ENCODE measurements at places on chromosomes 7 and 10.

DNA sequence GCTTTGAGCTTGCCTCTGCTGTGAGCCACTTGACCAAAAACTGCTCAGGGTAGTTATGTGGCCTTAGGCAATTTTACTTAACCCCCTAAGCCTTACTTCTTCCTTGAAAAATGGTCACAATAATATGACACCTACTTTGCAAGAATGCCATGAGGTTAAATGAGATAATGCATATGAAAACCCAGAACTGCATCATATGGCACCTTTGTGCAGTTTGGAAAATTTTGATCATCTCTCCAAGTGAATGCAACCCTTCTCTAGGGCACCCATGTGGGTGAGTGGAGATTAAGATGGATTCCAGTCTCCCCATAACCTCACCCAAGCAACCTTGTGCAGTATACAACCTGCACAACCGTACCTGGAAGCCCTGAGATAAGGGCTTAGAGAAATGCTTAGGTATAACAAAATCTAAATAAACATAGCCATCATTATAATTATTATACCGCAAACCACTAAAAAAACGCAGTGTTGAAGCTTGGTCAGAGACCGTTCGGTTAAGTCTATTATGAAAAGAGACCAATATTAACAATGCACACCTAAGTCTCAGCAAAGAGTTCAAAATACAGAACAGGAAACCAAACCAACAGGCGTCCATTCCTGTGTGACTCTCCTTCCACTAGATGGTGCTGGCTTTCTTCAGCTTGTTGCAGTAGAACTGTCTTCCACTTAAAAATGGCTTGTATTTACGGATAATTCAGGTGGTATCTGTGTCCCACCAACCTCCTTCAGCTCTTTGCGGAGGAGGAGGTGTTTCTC is 21.0 kb upstream of the ASB15 start:
- DNase-seq, result peak; percentile 40

DNA sequence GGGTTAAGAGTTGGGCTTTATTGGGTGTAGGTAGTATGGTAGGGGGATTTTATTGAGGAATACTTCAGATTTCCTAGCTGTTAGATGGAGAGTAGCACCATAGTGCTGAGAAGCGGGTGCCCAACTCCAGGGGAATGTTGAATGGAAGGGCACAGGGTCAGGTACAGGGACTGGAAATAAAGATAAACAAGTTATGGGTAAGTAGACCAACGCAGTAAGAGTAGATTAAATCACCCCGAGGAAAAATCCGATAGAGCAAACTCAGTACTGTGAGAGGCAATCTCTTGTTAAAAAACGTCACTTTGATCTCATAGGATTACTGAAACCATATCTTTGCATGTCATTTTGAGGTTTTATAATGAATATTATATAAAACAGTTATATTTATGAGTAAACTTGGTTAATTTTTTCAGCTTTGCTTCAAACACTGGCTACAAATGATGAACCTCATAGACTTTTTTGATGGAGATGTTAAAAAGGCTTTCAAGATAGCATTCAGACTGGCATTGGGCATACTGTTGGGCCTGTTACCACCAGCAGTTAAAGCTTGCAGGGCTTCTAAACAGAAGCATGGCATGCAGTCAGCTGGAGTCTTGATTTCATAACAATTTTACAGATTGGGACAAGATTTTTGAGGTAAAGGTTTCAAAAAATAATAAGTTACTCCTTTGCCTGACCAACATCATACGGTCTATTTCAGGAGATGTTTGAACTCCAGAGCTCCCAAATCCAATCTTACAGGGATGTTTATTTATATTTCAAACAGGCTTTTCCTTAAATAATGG is 7.1 kb downstream of the AHR start:
- no peak for DNase-seq

GRCh38 chr7:140680886-140681285 is 8.1 kb downstream of the ADCK2 start:
- no peak for DNase-seq

DNA sequence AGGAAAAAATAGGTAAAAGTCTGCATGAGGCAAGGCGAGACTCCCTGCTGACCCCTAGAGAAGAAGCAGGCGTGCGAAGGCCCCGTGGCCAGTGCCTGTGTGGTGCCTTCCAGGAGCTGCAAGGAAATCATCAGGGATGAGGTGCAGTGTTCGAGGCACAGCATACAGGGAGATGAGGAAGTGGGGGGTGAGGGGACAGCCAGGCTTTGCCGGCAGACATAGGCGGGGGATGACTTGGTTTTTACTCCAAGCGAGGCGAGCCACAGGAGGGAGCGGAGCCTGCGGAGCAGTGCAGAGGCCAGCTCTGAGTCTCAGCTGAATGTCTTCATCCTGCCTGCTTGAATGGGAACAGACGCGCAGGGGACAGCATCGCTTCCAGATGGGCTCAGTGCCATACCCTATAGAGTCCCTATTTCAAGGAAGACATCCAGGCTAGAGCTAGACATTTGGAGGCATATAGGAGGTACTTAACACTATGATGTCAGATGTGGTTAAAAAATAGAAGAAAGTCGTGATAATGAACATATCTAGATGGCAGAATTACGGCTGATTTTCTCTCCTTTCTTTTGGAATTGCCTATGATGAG is 49.5 kb downstream of the TCERG1L start:
- DNase-seq, result no peak

- DNase-seq, result peak; percentile 47
These were observed 11.4 kb upstream of the HSPA12A start for GRCh38 chr10:116753759-116754158.

GRCh38 chr10:92094960-92095359 is 171.4 kb downstream of the BTAF1 start:
- no peak for DNase-seq

DNA sequence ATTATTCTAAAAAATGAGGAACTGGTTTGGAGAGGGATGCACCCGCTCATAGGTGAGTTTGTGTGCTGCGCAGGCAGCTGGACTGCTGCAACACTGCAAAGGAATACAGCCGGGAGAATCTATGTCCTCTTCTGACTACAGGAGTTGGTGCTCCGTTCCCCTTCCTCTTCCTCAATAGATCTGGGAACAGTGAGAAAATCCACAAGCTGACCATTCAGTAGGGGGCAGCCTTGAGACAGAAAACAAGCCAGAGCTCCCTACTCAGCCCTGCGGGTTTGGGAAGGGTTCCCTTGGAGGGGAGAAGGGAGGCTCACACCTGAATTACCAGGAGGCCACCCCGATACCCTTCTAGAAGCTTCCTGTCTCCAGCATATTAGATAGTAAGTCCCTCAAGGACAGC is 87.3 kb upstream of the FOXI2 start:
- DNase-seq, result peak; percentile 11

- no peak for DNase-seq
These were observed 310.6 kb downstream of the FRMD4A start for GRCh38 chr10:14020037-14020664.

- DNase-seq, result no peak
These were observed 303.1 kb downstream of the KCNMA1 start for GRCh38 chr10:77334501-77334900.

DNA sequence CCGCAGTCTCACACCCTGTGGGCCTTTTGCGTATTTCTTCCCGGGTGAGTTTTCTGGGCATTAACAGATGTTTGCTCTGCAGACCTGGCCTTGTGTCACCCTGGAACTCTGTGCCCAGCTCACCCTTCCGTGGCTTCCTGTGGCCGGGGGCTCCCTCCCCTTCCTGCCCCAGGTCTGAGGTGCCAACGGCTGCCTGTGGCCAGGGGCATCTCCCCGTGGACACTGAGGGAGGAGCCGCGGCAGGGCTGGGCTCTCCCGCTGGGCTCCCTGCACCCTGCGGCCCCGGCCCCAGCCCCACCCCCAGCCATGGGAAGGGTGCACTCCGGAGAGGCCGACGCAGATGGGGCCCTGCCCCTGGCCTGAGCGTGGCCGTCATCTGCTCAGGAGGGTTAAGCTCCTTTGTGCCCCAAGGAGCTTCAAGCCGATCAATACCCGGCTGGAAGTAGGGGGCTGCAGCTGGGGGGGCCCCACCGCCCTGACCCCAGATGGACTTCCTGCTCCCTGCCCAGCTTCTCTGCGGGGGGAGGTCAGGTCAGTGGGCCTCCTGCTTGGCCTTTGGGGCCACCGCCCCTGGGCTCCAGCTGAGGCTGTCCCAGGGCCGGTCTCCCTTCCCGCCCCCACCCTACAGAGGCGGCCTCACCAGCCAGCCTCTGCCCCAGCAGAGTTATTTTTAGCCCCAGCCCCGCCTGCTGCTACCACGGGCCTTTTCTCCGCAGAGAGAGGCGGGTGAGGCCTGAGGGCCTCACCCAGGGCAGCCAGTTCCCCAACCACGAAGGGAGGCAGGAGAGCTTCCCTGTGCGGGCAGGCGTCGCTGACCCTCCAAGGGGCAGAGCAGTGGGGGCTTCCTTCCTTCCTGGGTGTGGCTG is 24.2 kb downstream of the PWWP2B start:
- no peak for DNase-seq

GRCh38 chr7:129468087-129468486 is 33.9 kb downstream of the STRIP2 start:
- no peak for DNase-seq

DNA sequence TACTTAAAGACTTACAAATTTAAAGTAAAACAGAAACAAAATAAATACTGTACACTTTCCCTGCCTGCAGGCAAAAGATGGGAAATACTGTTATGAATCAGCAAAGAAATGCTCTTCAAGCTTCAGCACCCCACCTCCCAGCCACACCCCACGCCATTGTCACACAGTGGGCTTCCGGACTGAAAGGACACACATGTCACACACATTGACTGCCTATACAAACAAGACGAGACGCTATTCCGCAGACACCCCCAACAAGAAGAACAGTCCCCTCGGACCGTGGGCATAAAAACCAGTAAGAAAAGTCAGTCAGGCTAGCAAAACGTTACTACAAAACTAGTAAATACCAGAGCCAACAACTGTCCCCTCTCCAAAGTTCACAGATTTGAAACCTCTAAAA is 22.2 kb upstream of the PARP12 start:
- DNase-seq, result no peak

DNA sequence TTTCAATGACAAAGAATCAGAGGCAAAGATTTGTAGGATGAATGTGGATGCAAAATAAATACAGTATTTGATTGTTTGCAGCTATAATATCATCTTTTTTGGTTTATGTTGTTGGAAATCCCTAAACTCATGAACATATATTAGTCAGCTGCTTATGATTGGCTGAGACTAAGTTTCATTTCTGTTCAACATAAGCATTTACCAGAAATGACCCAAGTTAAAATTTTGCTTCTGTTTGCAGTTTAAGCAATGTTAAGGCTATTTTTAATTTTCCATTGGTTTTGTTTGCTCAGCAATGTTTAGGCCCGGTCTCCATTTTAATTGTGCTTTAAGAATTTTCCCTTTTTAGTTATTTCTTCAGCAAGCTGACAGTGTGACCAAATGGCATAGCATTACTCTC is 22.0 kb downstream of the GIMAP6 start:
- DNase-seq, result no peak

DNA sequence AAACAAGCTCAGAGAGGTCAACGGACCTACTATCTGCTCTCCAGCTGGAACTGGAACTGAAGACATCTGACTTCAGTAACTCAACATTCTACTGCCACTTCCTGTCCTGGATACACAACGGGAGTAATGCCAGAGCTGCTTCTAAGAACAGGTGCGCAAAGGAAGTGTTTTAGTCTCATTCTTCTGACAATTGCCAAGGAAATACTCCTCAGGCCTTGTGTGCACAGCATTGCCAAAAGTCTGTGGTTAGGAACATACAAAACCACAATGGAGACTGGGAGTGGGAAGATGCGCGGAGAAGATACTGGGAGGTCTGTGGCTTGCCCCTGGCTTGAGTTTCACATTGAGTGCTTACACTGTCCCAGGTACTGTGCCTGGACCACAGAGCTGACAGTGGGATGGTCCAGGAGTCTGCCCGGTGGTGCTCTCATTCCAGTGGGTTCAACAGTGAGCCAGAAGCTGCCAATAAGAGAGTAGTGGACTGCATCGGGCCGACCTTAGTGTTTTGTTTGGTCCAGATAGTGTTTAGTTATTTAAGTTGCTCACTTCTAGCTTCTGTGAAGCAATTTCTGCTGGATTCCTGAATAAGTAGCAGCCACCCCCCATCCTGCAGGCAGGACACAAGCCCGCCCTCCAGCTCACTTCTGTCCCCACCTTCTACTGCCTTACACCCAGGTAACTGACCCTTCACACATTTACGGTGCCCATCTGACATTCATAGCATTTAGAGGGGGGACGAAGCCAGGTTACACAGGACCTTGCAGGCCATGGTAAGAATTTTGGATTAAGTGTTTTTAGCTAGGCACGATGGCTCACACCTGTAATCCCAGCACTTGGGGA is 10.3 kb downstream of the TBL2 start:
- no peak for DNase-seq

DNA sequence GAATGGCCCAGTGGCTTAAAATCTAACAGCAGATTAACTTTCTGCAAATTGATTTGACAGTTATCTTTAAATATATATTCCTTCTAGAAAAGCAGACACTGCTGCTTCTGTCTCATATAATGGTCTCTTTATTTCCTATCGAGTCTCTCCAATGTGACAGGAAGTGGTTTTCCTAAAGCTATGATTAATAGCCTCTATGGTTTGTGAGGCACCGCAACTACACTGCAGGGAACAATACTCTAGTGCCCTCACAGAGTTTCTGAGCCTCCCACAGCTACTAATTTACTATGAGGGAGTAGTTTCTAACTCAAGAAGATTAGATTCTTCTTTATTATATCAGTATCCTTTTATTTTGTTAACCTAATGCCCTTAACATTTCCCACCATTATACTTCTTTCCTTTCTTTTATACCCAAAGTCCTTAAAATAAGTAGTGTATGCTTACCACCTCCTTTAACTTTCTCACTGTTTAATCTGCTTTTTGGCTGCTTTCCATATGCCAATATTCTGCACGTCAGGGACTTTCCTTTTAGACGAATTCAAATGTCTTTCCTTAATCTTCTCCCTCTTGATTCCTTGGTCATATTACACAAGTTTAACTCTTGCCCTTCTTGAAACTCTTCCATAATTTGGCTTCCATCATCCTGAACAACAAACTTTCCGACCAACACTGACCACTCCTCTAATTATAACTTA is 23.8 kb upstream of the AHR start:
- no peak for DNase-seq

DNA sequence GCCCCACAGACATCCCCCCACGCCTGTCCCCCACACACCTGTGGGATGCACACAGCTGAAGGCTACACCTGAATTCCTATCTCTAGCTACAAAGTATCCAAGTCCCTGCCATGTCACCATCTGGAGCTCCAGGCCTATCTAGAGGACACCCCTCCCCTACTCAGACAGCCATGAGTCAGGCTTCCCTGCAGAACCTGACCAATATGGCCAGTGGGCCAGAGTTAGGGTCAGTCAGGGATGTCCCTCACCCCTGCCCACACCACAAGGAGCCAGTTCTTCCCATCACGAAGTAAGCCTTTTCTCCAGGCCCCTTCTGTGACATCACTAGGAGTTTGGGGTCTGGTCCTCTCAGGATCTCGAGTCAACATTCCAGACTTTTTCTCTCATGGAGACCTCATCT is 10.6 kb upstream of the SLC18A3 start:
- no peak for DNase-seq

DNA sequence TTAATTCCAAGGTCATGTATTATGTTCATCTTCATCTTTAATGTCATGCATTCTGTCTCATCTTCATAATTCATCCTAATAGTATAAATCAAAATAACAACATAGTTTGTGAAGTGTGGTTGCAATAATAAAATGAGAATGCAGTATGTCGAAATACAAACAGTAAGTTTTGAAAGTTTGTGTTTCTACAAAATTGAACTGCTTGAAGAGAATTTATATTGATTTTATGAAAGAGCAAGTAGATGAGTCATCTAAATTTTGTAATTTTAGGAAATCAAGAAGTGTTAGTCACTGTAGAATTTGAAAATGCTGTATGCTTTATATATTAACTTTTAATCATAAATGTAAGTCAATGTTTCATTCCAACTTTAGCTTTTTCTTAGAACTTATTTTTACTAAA is 190.5 kb upstream of the PPP1R3A start:
- DNase-seq, result no peak

All from BE2C (cell line).